GM10248 (cell line): ENCODE measurements at places on chromosomes 4 and X.

- no peak for DNase-seq
These were observed 6.8 kb downstream of the GABRA3 start for GRCh38 chrX:152444338-152444737.

DNA sequence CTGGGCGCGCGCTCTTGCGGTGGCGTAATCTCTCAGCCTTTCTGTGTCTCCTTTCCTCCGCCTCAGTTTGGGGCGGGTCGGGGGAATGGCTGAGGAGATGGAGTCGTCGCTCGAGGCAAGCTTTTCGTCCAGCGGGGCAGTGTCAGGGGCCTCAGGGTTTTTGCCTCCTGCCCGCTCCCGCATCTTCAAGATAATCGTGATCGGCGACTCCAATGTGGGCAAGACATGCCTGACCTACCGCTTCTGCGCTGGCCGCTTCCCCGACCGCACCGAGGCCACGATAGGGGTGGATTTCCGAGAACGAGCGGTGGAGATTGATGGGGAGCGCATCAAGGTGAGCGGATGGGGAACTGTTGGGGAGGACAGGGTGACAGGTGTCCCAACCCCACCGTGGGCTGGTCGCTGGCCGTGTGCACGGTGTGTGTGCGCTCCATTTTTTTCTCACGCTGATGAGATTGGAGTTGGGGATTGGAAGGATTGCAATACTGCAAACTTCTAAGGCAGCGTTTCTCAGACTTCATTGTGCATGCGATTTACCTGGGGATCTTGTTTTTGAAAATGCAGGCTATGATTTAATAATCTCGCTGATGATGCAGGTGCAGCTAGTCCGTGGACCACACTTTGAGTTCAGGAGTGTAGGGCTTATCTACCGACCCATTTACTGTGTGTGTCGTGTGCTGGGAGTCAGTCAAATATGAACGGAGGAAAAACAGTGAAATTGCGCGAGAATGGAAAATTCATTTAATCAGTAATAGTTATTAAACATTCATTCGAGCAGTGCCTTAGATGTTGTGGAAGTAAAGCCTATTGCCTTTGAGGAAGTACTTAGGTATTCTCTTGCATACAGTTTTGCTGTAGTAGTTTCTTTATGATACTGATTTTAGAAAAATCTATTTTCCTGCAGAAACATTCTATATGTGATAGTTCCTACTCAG lies at the start of gene RAB33B:
TSS of gene RAB33B (plus strand) at position 11 of the 935 bp plus-strand sequence. CDS start at position 86, 75 bp downstream.
- DNase-seq = no peak

GRCh38 chr4:27239641-27240040 lies 379.0 kb downstream of the STIM2 start:
- no peak for DNase-seq

DNA sequence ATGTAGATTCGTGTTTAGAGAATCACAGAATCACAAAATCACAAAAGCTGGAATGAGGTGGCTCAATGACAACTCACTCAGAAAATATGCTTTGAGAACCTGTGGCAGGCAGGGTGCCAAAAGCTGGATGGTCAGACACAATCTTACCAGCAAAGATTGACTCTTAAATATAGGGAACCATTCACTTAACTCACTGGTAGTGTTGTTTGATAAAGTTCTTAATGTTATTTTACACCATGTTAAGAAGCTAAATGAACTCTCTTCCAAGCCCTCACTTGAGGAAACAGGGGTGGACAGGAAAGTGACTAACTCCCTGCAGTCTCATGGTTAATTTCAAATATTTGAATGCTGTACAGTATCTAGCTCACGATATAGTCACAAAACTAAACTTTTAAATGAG lies 5.7 kb upstream of the SCOC start:
- DNase-seq = no peak

DNA sequence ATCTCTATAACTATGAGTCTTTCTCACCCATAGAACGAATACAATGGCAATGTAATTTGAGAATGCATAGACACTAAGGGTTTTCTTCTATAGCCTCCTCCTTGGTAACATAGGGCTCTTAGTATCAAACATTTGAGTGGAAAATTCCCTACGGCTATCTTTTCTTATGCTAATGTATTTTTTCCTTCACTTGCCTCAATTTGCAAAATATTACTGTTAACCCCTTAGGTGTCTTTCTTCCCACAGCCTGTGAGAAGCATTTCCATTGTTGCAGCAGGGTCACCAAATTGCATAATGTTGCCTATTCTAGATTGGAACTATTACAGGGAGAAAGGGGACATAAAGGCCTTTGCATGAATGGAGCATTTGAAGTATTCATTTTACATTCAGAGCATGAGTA lies 140.5 kb upstream of the RAPGEF2 start:
- no peak for DNase-seq
